Tibial nerve (tissue), 4 donors: ENCODE measurements at places on chromosomes 12 and 14. TPM values are rescaled to one million over a fixed set of nuclear protein-coding genes. Genes with fewer than 3 reads are reported as not detected.

TSPAN19 gene
- 2.2 TPM for total RNA-seq

DNA sequence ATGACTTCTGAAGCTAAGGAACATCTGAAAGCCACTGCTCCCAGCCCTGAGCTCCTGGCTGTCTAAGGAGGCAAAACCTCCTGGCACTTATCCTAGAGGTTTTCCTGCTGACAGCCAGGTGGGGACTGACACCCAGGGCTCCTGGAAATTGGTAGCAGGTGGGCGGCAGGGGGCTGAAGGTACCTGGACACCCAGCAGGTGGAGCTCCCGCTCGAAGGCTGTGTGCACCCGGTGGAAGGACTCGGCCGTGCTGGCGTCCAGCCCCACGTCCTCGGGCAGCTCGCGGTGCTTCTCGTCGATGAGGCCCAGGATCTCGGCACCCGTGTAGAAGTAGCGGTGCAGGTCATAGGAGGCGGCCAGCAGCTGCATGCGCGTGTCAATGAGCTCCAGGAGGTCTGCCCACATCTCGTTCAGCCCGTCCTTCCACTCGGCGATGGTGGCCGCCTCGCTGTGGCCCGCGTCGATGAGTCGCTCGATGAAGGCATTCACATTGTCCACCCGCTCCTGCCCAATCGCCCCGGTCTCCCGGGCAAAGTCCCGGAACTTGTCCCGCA, 68.2 kb downstream of the PLEKHG3 start:
- no peak overlapping the region for H3K4me3 ChIP-seq
- H3K27ac ChIP-seq: no peak overlapping the region
- H3K36me3 ChIP-seq: no peaks in the 10 kb centered on the region
- no peak for DNase-seq
- no peaks in the 10 kb centered on the region for H3K4me1 ChIP-seq

- no peak overlapping the region for H3K4me3 ChIP-seq
- no peak overlapping the region for H3K27ac ChIP-seq
- no peak for DNase-seq
These were observed 573.8 kb upstream of the TBX3 start for GRCh38 chr12:115257791-115258190.

ANKRD33 gene
- 0.66 TPM for total RNA-seq

GRCh38 chr12:6552140-6552551, 3.7 kb downstream of the IFFO1 start:
- H3K27ac ChIP-seq: peak overlapping the region; percentile 72
- H3K27me3 ChIP-seq: no peaks in the 10 kb centered on the region
- peaks cover 47% of the 10 kb centered on the region for H3K36me3 ChIP-seq
- H3K4me1 ChIP-seq: peaks cover 89% of the 10 kb centered on the region
- DNase-seq: no peak
- no peak overlapping the region for H3K4me3 ChIP-seq

WASHC4 gene
- total RNA-seq: 60.9 TPM

KLHL33 gene
- total RNA-seq: 1.5 TPM

GRCh38 chr14:60723907-60724618, at the start of gene SIX4:
SIX4 (minus strand) TSS chr14:60724351; CDS start chr14:60724074, 277 bp downstream.
- peaks cover 23% of the 10 kb centered on the region for H3K4me1 ChIP-seq
- H3K27me3 ChIP-seq: no peaks in the 10 kb centered on the region
- H3K36me3 ChIP-seq: no peaks in the 10 kb centered on the region
- peak within 1 kb of the TSS; percentile 51 for H3K27ac ChIP-seq

GRCh38 chr12:39354955-39355354, 88.0 kb downstream of the KIF21A start:
- H3K27me3 ChIP-seq: no peaks in the 10 kb centered on the region
- no peak overlapping the region for H3K27ac ChIP-seq
- H3K36me3 ChIP-seq: no peaks in the 10 kb centered on the region

GRCh38 chr12:10196210-10196609, 16.5 kb upstream of the GABARAPL1 start:
- no peaks in the 10 kb centered on the region for H3K27me3 ChIP-seq
- no peaks in the 10 kb centered on the region for H3K4me1 ChIP-seq
- DNase-seq: no peak
